ENCODE measurements at places on chromosomes 16 and 17.
A peak's percentile ranks its signal among the peaks of the same experiment; 100 is the strongest.

DNA sequence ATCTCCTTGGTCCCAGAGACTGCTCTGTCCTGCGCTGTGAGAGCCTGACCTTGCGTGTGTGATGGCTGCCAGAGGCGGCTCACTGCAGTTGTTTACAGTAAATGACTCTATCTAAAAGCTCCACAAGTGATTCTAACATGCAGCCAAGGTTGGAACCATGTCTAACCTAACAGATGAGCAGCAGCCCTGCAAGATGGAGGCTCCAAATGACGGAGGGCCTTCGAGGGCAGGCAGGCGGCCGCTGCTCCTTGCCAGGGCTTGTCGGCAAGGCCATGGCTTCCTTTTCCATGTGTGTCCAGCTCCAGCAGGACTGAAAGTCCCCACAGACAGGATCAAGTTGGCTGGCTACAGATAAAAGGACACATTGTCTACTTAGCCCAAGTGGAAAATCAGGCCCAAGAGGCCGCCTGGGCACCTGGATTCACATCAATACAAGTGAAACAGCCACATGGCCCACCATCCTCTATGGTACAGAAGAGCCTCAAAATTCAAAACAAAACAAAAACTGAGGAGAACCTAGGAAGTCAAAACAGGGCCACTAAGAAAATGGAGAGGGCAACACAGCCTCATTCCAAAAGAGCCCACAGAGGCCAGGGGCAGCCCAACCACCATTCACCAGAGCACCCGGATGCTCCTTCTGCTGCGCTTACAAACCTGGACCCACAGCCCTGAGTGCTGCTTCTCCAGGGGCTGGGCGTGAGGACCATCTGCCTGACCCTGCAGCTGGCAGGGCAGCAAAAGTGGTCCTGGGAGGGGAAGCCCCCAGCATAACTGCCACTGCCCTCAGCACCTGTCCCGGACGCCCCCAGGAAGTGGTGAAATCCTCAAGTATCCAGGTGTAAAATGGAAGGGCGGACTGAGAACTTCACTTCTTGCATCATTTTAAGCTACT lies 65.0 kb downstream of the AMFR start:
- peak; percentile 39 for DNase-seq

GRCh38 chr17:66777689-66778225 lies 57.2 kb upstream of the CACNG5 start:
- no peak for DNase-seq

- no peak for DNase-seq
Observed at GRCh38 chr17:3030096-3030495, 33.3 kb downstream of the OR1D5 start.

DNA sequence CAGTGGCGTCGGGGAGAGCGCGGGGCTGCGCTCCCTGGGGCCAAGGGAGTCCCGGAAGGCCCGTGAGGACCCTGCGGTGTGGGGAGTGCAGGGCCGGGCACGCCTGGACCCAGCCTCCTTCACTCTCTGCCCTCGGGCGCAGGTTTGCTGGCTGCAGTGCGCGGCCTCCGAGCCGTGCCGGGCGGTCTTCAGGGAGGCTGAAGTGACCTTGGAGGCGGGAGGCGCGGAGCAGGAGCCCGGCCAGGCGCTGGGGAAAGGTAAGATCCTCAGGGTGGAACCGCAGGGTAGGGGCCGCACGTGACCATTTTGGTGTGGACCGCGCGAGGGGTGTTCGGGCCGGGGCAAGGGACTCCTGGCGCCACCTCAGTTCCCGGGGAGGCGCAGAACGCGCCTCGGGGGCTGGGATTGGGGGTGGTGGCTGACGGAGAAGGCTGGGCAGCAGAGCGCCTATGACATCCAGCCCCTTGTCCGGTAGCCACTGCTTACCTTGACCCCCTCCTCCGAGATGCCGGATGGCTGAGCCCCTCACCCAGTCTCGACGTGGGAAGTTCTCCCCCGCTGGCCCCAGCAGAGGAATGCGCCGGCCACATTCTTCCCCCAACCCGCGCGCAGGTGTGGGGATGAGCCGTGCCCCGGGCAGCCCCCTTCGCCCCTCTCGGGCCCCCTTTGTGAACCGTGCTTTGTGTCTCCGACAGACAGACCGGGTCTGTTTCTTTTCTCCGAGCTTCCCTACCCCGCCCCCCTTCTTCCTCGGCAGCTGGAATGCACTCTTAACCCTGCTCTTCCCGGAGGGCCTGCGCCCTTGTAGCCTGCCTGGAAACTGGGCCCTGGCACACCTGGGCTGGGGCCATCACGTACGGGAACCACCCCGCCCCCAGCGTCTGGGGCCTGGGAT lies 631 bp downstream of the CDH3 start:
- no peak for DNase-seq

DNA sequence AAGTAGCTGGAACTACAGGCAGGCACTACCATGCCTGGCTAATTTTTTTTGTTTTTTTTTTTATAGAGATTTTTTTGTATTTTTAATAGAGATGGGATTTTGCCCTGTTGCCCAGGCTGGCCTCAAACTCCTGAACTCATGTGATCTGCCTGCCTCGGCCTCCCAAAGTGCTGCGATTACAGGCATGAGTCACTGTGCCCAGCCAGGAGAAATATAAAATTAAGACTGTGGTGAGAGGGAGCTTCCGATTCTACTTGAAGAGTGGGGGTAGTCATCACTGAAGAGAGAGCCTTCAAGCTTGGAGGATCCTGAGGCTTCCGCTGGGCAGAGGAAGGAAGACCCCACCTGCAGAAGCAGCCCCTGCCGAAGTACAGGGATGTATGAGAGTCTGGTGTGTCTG lies 34.4 kb upstream of the RGS9 start:
- DNase-seq: no peak

- DNase-seq: peak; percentile 85
Observed at GRCh38 chr17:63834431-63835166, 7.1 kb upstream of the FTSJ3 start.

GRCh38 chr17:64420143-64420670 lies 28.7 kb upstream of the MILR1 start:
- peak; percentile 39 for DNase-seq

GRCh38 chr17:43784628-43785101 lies 4.4 kb downstream of the CFAP97D1 start:
- DNase-seq: no peak

- DNase-seq: no peak
Observed at GRCh38 chr17:40443988-40444899, 994 bp downstream of the IGFBP4 start.

- peak; percentile 50 for DNase-seq
Observed at GRCh38 chr17:38663125-38663751, 11.5 kb downstream of the EPOP start.

- DNase-seq: no peak
Observed at GRCh38 chr16:50999181-50999580, 151.9 kb downstream of the SALL1 start.

DNA sequence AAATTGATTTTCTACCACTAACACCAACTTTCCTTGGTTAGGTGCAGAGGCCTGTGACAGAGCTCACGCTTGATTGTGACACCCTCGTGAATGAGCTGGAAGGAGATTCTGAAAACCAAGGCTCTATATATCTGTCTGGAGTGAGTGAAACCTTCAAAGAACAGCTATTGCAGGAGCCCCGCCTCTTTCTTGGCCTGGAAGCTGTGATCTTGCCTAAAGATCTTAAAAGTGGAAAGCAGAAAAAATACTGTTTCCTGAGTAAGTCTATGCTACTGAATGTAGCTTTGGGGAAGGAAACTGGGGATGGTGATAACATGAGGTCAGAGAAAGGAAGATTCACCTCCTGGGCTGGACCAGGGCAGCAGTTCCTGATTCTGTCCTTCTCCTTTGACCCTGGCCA lies 38.3 kb downstream of the REXO5 start:
- DNase-seq: no peak

Measured in adrenal gland (tissue), 19 donors.